ENCODE measurements at places on chromosomes 13 and 19.

GRCh38 chr13:86383151-86383550, 583.9 kb upstream of the SLITRK6 start:
- no peak for DNase-seq

DNA sequence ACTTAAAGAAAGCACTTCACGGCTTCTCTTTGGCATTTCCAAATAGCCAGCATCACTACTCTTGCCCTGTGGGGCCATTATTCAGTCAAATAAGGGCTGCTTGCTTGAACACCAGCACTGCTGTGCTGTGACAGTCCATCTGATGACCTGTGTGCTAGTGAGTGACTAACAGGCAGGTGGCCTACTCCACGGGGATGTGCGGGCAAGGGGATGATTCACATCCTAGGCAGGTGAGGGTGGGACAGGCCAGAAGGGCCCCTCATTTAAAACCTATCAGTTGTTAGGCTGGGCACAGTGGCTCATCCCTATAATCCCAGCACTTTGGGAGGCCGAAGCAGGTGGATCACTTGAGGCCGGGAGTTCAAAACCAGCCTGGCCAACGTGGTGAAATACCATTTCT, 8.2 kb downstream of the CCNE1 start:
- no peak for DNase-seq

GRCh38 chr13:39699274-39699673, 43.8 kb downstream of the COG6 start:
- no peak for DNase-seq

GRCh38 chr13:97505017-97505416, 71.0 kb downstream of the RAP2A start:
- no peak for DNase-seq

DNA sequence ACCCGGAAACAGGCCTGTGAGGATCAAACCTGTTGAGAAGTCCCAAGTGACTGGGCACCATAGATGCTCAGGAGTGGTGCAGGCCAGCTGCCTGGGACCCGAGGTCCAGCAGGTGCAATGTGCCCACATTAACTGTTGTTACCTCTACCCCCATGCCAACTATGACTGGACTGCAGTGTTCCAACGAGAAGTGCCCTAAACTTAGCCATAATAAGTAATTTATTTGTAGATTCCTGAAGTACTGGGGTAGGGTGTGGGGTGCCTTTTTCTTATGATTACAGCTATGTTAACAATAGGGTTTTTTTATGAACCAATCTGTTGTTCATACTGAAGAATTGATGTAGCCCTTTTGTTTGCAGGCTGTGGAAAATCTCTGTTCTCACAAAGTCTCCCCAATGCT, 9.2 kb downstream of the CUL4A start:
- DNase-seq: no peak

DNA sequence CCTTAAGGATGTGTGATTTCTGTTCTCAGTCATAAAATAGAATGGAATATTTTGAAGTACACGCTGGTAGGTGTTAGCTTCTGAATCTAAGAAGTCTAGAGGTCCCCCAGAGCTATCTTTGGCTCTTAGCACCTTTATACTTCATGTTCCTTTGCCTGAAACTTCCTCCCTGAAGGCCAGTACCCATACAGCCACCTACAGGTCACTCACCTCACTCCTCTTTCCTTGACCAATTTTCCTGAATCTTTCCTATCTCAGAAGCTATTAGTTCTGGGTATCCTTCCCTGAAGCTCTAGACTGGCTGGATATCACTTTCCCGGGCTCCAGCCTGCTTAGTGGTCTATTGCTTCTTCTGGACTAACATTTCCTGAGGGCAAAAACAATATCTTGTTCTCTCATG, 93.4 kb upstream of the EDNRB start:
- no peak for DNase-seq

- no peak for DNase-seq
Measured at GRCh38 chr13:49610176-49610575, 18.1 kb upstream of the ARL11 start.

- peak; percentile 26 for DNase-seq
Measured at GRCh38 chr19:38989066-38989605, 13.6 kb upstream of the FBXO17 start.

GRCh38 chr13:108427355-108427754, 157.8 kb downstream of the TNFSF13B start:
- no peak for DNase-seq

- DNase-seq: no peak
Measured at GRCh38 chr13:112626124-112626523, 38.2 kb upstream of the TUBGCP3 start.

DNA sequence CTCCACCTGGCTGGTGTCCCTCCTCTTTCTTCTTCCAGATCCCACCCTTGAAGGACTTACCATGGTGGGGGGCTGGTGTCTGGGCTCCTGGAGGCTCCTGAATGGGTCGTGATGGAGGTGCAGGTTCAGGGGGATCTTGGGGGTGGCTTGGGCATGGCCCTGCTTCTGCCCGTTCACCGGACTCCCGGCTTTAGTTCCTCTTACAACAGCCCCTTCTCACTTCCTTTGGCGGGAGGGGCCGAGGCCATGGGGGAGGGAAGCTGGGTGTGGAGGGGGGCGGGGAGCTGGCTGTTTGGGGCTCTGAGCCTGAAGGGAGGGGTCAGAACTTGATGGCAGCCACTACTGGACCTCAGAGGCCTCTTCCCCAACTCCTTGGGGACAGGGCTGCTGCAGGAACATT, at the start of gene MYO1F:
Gene MYO1F, minus strand, starts transcription at position 196 of the 400 bp plus-strand sequence. Its CDS starts 133 bp downstream, at position 63.
- DNase-seq: no peak

GRCh38 chr13:76886292-76887075, at the start of gene KCTD12:
KCTD12 (minus strand) TSS chr13:76886405; CDS start chr13:76886148, 257 bp downstream.
- peak; percentile 62 for DNase-seq

DNA sequence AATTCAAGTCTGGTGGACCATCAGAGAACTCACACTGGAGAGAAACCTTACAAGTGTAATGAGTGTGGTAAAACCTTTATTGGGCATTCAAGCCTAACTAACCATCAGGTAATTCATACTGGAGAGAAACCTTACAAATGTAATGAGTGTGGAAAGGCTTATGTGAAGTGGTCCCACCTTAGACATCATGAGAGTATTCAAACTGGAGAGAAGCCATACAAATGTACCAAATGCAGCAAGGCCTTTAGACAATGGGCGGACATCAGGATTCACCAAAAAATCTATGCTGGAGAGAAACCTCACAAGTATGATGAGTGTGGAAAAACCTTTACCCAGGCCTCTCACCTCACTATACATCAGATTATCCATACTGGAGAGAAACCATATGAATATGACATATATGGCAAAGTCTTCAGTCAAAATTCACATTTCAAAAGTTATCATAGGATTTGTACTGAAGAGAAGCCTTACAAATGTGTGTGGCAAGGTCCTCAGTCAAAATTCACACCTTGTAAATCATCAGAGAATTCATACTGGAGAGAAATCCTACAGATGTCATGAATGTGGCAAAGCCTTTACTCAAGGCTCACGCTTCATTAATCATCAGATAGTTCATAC, 19.7 kb upstream of the ZNF665 start:
- no peak for DNase-seq

DNA sequence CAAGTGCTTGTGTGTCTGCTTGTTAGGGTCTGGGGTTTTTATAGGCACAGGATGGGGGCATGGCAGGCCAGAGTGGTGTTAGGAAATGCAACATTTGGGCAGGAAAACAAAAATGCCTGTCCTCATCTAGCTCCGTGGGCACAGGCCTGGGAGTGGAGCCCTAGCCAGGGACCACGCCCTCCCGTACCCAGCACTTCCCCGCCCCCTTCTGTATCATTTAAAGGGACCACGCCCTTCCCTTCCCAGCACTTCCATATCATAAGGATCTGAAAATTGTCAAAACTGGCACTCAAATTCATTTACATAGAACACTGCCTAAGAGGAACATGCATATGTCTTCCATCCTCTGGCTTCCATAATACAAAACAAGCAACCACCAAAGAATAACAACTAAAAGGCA, 185.8 kb downstream of the B3GLCT start:
- DNase-seq: no peak

GRCh38 chr13:41017159-41017558, 2.0 kb downstream of the ELF1 start:
- no peak for DNase-seq

DNA sequence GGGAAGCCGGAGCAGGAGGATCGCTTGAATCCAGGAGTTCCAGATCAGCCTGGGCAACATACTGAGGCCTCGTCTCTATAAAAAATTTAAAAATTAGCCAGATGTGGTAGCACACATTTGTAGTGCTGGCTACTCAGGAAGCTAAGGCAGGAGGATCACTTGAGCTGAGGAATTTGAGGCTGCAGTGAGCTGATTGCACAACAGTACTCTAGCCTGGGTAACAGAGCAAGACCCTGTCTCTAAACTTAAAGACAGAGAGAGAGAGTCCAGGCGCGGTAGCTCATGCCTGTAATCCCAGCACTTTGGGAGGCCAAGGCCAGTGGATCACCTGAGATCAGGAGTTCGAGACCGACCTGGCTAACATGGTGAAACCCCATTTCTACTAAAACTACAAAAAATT, 4.4 kb downstream of the IFNL3 start:
- DNase-seq: no peak

GRCh38 chr19:19185853-19186740, 5.9 kb downstream of the BORCS8 start:
- peak; percentile 36 for DNase-seq

DNA sequence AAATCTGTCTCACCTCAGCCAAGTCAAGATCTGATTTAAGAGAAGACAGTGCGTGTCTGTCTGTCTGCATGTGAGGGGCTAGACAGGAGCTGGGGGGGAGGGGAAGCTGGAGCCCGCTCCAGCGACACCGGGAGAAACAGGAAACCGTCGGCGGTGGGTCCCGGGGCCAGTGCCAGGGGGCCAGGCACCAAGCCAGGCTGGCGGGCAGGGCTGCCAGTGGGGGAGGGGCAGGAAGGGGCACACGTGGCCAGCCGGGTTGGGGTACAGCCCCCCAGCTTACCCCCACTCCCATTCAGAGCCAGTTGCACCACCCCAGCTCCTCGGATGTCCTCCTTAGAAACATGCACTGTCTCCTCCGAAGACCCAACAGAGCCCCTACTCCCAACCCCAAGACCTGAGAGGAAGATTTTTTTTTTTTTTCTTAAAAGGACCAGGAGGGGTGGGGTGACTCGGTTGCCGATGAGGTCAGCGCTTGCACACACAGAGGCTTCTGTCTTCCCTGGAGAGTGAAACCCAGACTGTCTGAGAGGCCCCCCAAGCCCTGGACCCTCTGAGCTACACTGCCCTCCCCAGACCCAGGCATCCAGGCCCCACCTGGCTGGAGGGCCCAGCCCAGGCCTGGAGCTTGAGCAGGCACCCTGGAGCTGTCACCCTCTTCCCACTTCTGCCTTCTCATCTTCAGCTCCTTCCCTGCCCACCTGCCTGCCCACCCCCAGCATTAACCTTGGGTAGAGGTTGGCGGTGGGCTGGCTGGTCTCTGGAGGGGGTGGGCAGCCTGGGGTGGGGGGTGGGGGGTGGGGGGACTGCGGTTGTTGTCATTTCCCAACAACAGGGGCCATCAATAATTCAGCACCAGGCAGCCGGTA, 4.0 kb downstream of the ERF start:
- DNase-seq: peak; percentile 40

DNA sequence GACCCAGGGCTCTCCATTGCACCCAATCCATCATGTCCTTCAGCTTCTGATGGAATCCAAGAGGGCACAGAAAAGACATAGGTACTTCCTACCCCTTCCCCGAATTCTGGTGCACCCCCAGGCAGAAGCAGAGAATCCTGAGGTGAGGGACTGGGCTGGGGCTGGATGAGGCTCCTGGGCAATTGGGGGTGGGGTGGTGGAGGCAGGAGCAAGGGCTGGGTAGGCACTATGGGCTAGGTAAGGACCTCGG, 2.7 kb upstream of the KCNC3 start:
- no peak for DNase-seq

DNA sequence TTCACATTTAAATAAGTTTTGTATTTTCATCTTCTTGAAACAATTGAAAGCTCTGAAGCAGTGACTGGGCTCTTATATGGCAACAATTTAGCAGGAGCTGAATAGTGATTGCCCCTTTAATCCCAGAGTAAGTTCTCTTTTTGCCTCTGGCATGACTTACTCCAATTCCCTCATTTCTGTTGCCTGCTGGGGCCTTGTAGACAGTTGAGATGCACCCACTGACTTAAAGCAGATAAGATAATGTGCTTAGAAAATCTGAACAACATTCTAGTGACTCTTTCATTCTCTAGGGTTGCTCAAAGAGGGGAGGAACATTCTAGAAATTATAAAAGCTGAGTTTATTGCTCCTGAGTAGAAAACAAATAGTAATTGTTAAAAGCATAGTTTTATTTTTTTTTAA, 52.8 kb downstream of the AKAP11 start:
- no peak for DNase-seq

DNA sequence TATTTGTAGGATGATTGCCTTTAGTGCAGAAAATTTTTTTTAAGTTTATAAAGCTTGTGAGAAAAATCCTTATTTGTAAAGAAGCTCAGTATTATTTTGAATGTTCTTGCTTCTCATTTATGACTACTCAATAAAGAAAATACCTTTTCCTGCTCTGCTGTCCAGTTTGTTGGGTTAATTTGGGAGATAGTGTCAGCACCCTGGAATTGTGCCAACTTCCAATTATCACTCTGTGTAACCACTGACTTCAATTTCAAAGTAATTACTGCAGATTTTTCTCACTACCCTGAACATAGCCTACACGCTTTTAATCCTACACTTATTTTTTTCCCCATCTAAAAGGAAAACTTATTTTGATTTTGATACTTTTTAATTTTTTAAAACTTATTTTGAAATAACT, 93.1 kb downstream of the GGACT start:
- DNase-seq: no peak

- peak; percentile 23 for DNase-seq
Measured at GRCh38 chr13:107864543-107865317, 350.6 kb downstream of the LIG4 start.

GRCh38 chr13:113135281-113135760, 12.7 kb downstream of the F10 start:
- no peak for DNase-seq

DNA sequence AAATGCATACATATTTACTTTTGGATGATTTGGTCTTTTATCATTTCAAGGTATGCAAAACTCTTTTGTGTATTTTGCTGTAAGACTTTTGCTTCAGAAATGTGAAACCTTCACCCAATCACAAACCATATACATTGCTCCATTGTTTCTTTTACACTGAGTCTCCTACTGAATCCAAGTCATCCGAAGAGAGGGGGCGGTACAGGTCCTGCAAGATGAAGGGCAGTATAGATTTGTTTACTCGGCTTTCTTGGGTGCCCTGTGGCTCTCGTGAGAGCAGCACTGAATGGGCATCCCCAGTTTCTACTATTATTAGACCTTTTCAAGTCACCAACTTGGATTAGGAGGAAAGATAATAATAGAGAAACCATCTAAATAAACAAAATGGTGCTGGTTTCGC, 280.6 kb downstream of the DCLK1 start:
- no peak for DNase-seq

- DNase-seq: no peak
Measured at GRCh38 chr13:78689011-78689410, 30.1 kb upstream of the OBI1 start.

GRCh38 chr19:23772675-23773063, 14.0 kb upstream of the ZNF681 start:
- DNase-seq: no peak

Data from AG08395 (cell line).